ENCODE measurements at places on chromosomes 3 and 15. TPM values are rescaled to one million over a fixed set of nuclear protein-coding genes. Genes with fewer than 3 reads are reported as not detected.
A peak's percentile ranks its signal among the peaks of the same experiment; 100 is the strongest.

Gene NBEAL2
- 25.6 TPM for total RNA-seq

Gene GRAMD2A
- 1.8 TPM for total RNA-seq

Gene RTP4
- 1.1 TPM for total RNA-seq

Gene VEPH1
- total RNA-seq: 19.3 TPM

Gene IQCF6
- not detected for total RNA-seq

DNA sequence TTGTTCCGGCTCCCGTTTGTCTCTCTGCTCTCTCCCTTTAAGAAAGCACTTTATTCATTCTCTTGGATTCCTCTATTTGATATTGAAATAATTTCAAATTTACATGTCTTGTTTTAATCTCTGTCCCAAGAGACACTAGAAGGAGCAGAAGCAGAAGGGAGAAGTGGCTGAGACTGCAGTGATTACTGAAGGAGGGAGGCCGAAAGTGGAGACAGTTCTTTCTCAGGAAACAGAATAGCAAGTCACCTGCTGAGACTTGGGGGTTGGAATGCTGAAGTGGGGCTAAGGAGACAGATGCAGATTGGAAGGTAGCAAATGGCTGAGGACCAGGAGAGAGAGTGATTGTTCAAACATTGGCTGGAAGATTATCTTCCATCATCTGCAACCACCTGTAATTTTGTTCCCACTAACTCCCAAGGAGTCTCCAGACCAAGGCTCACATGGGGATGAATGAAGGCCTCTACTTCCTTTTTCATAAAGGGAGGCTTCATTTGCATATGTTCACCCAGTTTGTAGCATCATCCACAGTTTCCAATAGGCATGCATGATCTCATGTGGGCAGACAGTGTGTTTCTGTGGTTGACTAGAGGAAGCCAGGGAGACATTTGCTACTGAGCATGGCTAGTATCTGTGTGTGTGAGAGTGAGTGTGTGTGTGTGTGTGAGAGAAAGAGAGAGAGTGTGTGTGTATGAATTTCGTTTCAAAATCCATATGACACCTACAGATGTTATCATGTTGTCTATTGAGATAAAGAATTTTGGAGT lies 24.0 kb downstream of the LTF start:
- DNase-seq: no peak

DNA sequence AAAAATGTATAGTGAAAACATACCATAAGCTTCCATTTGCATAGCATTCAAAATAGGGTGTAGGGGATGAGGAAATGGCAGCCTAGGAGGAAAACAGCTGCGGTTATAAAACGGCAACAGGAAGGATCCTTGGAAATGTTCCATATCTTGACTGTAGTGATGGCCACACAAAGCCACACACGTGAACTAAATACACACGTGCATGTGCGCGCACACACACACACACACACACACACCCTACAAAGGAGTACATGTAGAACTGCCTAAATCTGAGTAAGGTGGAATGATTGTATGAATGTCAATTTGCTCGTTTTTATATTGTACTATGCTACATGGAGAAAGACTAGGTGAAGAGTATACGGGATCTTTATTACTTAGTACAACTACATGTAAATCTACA lies 3.9 kb upstream of the IREB2 start:
- no peak for DNase-seq

GRCh38 chr15:90064911-90065681 lies 37.2 kb downstream of the IDH2 start:
- no peak for DNase-seq

DNA sequence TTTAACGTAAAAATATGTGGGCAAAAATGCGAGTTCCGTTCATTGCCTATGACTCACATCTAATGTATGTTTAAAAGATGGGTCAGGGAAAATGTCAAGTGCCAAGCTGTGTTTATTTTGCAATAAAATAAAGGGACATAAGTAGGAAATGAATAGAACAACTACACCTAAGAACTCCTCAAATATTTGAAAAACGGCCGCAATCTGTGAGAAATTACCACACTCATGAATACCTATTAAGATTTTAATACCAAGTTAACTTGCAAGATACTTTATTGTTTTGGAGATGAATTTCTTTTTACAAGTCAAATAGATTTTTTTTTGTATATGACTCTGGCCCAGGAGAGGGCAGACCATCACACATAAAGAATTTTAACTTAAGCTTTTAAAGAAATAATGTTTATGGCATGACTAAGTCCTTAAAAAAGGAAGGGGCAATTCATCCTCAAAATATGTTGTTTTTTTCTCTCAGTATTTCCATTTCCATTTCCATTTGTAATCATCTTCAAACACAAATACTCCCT lies 152.7 kb downstream of the SUCNR1 start:
- DNase-seq: peak; percentile 74

- no peak for DNase-seq
These were observed 89.5 kb downstream of the ZMAT3 start for GRCh38 chr3:178982137-178982536.

GRCh38 chr3:144106970-144107369 lies 135.3 kb downstream of the DIPK2A start:
- DNase-seq: no peak
